ENCODE measurements at places on chromosomes 2 and 18. TPM values are rescaled to one million over a fixed set of nuclear protein-coding genes. Genes with fewer than 3 reads are reported as not detected.

The GALNT14 gene
- total RNA-seq = not detected

The TUBA3E gene
- total RNA-seq = 2.8 TPM

The CDCA7 gene
- 0.33 TPM for total RNA-seq

The PRSS56 gene
- 0.11 TPM for total RNA-seq

Measured in right cardiac atrium (tissue), 5 donors.